ENCODE measurements at places on chromosomes 2 and 18. TPM values are rescaled to one million over a fixed set of nuclear protein-coding genes. Genes with fewer than 3 reads are reported as not detected.

Gene THSD7B
- not detected for total RNA-seq

Gene KIAA2012
- 0.89 TPM for total RNA-seq

Gene RAD51AP2
- not detected for total RNA-seq

- DNase-seq = no peak
Measured at GRCh38 chr2:220931491-220931890, 640.6 kb downstream of the EPHA4 start.

- no peak for DNase-seq
Measured at GRCh38 chr2:201105759-201106158, 10.2 kb upstream of the CFLAR start.

Gene KDM3A
- total RNA-seq = 114 TPM

DNA sequence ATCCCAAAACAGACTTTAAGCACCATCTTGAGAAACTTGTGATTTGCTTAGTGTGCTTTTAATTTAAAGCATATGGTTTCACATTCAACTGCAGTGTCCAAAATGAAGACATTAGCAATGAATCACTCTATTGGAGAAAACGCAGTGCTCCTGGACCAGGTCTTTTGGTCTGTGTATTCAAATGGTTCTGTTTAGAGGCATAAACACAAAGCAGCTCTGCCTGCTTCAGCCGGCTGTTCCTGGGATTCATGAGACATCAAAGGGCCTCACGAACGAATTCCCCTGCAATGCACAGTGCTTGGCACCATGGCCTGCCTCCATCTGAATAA is 117.1 kb upstream of the SP5 start:
- DNase-seq = no peak

- DNase-seq = peak; percentile 69
Measured at GRCh38 chr2:230873661-230874401, 9.1 kb downstream of the ITM2C start.

Gene HPCAL1
- total RNA-seq = 6.6 TPM

GRCh38 chr2:182381225-182381624 is 45.6 kb downstream of the PDE1A start:
- no peak for DNase-seq

- no peak for DNase-seq
Measured at GRCh38 chr2:71743995-71744675, 290.8 kb downstream of the DYSF start.

GRCh38 chr2:12510070-12510469 is 206.7 kb upstream of the TRIB2 start:
- no peak for DNase-seq

DNA sequence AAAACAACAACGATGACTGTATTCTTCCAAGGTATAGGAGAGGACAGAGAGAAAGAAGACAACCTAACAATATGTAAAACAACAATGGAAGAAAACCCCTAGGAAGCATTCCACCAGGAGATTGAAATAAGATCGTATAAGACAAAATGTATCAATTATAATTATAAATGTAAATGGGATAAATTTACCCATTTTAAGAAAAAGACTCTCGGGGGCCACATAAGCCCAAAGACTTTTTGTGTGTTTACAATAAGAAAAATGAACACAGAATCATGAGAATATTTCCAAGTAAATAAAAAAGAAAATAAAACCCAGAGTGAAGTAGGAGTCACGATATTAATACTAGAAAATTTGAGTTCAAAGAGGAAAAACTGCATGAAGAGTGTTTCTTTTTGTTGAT is 126.4 kb downstream of the ASB1 start:
- DNase-seq = no peak

Gene PCARE
- not detected for total RNA-seq

DNA sequence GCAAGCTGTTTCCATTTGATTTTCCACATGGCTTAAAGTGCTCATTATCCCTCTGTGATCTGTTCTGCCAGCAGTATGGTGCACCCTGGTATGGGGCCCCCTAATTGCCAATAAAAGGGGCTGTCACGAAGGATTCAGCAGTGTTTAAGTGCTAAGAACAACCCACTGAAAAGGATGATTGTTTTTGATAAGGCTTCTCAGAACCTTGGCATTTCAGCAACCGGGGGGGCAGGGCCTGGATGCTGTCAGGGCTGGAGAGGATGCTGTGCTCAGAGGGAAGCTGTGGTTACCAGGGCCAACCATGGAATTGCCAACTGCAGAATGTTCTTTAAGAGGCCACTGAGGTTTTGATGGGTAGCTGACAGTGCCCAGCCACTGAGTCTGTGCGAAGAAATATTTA is 117.8 kb downstream of the CTIF start:
- DNase-seq = no peak

Gene LRP2
- not detected for total RNA-seq

GRCh38 chr2:3443083-3443482 is 63.6 kb downstream of the TRAPPC12 start:
- DNase-seq = no peak

Gene TXNDC2
- not detected for total RNA-seq

Gene IL37
- total RNA-seq = not detected

DNA sequence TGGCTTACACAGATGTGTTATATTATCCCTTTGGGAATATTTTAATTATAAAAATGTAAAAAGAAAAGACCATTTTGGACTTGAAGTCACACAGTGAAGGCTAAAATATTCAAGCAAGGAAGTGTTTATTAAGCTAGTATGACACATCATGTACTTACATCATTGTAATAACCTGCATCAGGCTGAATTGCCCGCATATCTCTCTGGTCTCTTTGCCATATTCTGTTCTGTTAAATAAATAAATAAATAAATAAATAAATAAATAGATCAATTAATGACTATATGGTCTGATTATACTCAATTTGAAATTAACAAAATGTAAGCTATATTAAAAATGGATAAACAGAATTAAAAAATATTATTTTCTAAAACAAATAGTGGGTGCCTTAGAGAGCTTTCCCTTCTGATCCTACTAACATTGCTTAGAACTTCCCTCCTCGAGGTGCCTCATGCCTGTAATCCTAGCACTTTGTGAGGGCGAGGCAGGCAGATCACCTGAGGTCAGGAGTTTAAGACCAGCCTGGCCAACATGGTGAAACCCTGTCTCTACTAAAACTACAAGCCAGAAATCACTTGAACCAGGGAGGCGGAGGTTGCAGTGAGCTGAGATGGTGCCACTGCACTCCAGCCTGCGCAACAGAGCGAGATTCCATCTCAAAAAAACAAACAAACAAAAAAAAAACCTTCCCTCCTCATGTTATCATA is 42.0 kb downstream of the WDR33 start:
- DNase-seq = no peak

Gene EN1
- total RNA-seq = not detected

DNA sequence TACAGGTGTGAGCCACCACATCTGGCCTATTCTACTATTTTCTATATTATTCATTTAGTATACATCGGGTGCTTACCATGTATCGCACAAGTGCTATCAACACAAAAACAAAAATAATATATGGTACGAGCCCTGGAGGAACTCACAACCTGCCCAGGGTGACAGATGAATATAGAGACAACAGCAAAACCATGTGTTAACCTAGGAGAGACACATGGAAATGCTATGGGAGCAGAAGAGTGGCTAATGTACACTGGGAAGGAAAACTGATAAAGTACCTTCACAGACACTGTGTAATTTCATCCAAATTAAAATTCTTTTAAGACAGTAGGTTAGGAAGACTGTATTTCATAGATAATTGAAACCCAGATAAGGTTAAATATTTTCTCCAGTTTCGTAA is 3.9 kb downstream of the SF3B6 start:
- DNase-seq = no peak

GRCh38 chr2:129717560-129718130 is 261.8 kb upstream of the RAB6C start:
- DNase-seq = no peak

DNA sequence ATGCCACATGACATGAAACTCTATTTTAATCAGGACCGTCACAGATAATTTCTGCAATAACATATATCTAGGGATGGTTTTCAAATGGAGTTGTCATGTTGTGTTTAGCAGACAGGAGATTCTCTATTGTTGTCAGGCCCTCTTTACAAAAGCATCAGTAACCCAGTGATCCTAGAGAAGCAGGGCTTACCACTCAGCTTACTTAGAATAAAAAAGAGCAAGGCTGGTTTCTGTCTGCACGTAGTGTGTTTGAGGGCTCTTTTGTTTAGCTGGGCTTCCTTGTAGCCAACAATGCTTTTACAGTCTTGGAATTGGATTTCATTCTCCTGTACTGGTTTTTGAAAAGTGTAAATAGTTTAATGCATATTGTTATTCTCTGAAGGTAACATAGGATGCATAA is 210.5 kb upstream of the NRP2 start:
- DNase-seq = no peak

All from Karpas-422 (cell line).